Immature natural killer cell (primary cell): ENCODE measurements at places on chromosomes 3 and 15.

GRCh38 chr15:99681990-99682389 is 51.2 kb downstream of the LYSMD4 start:
- DNase-seq, result no peak

DNA sequence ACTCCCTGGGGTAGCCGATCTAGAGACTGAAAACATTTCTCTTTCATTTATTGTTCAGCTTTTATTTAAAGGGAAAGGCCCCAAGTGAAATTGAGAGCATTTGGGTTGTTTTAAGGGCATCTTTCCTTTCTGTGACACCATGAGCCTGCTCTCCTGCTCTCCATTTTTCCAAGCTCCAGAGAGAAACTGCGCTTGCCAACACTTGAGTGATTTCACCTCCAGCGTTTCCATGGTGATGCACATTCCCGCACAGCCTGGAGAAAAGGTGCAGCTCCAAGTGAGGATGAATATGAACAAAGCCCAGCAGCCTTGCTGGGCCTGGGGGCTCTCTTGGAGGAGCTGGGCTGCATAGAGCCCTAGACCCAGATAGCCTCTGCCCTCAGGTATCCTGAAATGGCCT is 159.2 kb upstream of the PPP2R3A start:
- no peak for DNase-seq

DNA sequence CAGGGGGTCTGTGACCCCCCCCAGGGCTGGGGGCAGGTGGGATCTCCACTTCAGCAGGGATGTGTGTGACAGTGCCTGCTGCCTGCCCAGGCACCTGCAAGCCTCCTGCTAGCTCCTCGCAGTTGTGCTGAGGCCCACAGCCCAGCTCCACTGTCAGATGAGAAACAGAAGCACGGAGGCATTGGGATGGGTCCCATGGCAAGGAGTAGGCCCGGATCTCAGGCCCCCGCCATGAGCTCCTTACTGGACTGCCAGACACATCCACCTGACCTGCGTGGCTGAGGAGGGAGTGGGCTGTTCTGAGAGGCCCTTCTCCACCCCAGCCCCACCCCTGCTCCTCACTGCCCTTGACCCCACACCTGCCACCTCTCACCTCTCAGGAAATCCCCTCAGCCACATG is 18.2 kb upstream of the SKOR1 start:
- no peak for DNase-seq

GRCh38 chr3:64473466-64473865 is 214.3 kb downstream of the ADAMTS9 start:
- DNase-seq, result no peak

- no peak for DNase-seq
Observed at GRCh38 chr3:124453189-124453588, 277.1 kb upstream of the UMPS start.

GRCh38 chr3:3305841-3306240 is 126.3 kb upstream of the CRBN start:
- no peak for DNase-seq

- no peak for DNase-seq
Observed at GRCh38 chr3:52782412-52783210, 5.2 kb downstream of the ITIH1 start.

- no peak for DNase-seq
Observed at GRCh38 chr3:71543371-71544016, 40.0 kb downstream of the FOXP1 start.

- no peak for DNase-seq
Observed at GRCh38 chr3:29683018-29683993, 402.4 kb downstream of the RBMS3 start.

DNA sequence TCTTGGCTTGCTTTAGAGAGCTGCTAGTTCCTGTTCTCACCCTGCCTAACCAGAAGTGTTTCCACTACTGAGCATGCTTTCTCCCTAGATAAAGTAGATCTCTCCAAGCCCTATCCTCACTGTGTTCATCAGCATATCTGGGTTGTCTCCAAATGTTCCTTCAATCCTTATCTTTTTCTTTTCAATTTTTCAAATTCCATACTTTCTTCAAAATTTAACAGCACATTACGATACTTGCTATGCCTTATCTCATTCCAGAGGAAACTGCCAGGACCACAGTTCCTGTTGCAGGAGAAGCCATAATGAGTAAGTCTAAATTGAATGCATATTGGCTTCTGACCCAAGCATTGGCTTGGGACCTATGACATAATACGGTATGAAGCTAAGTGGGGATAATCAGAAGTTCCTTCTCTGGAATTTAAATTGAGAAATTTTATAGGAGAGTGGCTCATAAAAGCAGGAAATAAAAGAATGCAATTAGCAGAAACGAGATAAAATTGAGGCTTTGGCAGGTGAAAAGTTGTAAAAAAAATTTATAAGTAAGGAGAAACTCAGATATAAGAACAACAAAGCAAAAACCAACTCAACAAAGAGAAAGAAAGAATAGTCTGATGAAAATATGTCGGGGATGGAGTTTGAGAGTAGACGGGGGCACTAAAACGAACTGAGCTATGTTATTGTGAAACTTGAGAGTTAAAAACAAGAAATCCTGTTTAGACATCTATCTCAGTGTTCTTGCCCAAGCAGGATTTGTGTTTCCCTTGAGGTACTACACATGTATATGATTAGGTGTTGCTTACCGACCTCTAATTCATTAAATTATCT is 631.7 kb upstream of the CCDC54 start:
- no peak for DNase-seq

DNA sequence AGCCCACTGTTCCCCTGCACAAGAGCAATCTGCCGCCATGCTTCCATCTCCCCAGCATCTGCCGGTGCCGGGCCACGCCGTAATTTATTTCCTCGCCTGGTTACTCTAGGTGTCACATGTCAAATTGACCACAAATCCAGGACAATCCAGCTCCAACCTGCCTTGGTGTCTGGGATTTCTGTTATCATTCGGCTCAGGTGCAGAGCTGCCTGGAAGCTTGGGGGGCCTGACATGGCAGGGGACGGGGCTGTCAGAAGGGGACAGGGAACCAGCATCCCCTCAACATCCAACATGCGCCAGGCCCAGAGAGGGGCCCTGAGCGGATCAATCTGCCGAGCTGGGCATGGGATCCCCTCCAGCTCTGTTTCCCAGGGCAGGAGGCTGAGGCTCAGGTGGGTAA is 47.9 kb downstream of the HMCES start:
- no peak for DNase-seq

- no peak for DNase-seq
Observed at GRCh38 chr3:114508208-114508607, 214.4 kb downstream of the TIGIT start.
